ENCODE measurements at places on chromosomes 13 and 19. TPM values are rescaled to one million over a fixed set of nuclear protein-coding genes. Genes with fewer than 3 reads are reported as not detected.

STOML3 gene
- not detected for total RNA-seq

ZNF534 gene
- not detected for total RNA-seq

BORA gene
- total RNA-seq: 3.5 TPM

CPB2 gene
- total RNA-seq: not detected

FUT1 gene
- total RNA-seq: 13.9 TPM

FAM83E gene
- total RNA-seq: 0.33 TPM

- no peak for DNase-seq
These were observed 7.5 kb downstream of the RPS9 start for GRCh38 chr19:54207983-54208783.

- DNase-seq: no peak
These were observed 1.7 kb downstream of the GAPDHS start for GRCh38 chr19:35534803-35535480.

- no peak for DNase-seq
These were observed 349.7 kb downstream of the LIG4 start for GRCh38 chr13:107865643-107866031.

GRCh38 chr19:30480097-30480496, 107.9 kb downstream of the ZNF536 start:
- no peak for DNase-seq

DNA sequence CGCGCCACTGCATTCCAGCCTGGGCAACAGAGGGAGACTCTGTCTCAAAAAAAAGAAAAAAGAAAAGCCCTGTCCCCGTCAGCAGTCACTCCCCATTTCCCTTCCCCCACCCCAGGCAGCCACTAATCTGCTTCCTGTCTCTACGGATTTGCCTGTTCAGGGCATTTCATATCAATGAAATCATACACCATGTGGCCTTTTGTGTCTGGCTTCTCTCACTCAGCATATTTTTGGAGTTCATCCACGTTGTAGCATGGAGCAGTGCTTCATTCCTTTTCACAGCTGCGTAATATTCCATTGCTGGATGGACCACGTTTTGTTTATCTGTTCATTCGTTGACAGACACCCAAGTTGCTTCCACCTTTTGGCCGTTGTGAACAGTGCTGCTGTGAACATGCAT, 36.1 kb upstream of the KLF2 start:
- DNase-seq: no peak

DNA sequence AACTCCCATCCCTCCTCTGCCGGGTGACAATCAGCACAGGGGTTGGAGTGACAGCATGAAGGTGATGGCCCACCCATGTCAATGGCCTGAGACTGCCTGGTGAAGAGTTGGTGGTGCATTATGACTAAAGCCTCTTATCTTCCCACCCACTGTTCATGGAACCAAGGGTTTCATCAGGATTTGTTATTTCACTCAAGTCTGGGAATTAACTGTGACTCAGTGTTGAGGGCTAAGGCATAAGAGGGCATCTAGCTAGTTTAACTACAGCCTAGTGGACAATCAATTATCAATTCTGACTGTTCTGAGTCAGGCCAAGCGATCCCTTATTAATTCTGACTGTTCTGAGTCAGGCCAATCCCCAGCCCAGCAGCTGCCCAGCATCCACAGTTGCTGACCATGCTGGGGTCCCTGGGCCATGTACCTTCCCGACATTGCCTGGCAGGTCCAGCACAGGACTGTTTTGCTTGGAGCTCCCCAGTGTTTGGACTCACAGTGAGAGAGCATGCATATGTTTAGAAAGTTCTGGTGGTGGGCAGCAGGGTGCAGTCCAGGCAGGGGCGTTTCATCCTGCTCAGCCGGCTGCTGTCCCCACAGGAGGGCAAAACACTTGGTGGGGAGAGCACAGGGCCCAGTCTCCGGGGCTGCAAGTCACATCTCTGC, 65.5 kb downstream of the RASL11A start:
- DNase-seq: peak; percentile 12

DNA sequence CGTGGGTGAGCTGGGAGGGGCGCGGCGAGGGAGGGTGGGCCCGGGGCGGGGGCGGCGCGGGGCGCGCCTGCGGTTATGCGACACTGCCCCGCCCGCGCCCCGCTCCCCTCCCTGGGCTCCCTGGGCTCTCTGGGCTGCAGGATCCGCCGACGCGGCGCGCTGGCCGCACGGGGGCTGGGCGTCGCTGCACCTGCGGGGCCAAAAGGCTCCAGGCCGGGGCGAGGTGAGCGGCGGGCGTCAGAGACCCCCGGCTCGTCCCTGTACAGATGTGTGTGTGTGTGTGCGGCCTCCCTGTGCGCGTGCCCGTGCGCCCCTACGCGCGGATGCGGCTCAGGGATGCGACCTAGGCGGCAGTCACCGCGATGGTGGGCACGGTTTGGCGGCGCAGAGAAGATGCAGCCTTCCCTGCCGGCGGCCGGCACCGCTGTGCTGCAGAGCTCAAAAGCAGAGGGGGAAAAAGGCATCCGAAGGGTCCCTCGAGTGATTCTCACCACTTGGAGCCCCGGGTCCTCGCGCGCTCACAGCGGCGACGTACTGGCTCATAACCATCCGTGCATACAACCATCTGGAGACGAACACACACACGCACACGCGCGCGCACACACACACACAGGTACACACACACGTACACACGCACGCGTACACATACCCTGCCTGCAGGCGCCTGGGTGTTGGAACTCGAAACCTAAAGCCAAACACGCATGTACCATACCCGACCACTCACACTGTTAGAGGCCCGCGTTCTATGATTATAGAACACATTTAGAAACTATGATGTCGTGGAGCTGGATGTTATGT, 709 bp downstream of the ATP8A2 start:
- DNase-seq: no peak

DNA sequence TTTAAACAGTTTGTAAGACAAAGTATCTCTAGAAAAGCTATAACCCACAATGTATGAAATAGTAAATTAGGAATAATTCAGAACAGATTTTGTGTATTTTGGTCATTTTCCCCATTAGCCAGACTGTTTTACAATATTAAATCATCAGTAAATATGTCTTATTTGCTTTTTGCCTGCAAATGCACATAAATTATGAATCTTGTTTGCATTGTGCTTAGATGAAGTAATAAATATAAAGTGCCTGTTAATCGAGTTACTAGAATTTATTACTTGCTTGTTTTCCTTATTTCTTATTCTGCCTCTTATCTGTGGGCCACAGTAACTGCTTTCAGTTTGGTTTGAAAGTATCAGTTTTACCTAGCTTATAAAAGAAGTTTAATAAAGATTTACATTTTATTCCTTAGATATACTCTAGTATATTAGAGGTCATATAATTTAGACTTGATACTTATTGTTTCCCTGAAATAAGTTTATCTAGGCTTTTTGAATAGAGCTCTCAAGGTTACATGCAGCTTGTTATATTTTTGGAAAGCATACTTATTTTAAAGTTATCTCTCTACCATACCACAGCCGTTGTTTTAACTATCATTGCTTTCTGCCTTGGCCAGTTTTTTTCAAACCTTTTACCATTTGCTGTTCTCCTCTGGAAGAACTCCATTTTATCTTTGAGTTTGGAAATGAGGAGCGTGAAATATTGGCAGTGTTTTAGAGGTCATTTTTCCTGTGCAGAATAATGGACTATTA, 238.0 kb downstream of the NBEA start:
- DNase-seq: no peak

DNA sequence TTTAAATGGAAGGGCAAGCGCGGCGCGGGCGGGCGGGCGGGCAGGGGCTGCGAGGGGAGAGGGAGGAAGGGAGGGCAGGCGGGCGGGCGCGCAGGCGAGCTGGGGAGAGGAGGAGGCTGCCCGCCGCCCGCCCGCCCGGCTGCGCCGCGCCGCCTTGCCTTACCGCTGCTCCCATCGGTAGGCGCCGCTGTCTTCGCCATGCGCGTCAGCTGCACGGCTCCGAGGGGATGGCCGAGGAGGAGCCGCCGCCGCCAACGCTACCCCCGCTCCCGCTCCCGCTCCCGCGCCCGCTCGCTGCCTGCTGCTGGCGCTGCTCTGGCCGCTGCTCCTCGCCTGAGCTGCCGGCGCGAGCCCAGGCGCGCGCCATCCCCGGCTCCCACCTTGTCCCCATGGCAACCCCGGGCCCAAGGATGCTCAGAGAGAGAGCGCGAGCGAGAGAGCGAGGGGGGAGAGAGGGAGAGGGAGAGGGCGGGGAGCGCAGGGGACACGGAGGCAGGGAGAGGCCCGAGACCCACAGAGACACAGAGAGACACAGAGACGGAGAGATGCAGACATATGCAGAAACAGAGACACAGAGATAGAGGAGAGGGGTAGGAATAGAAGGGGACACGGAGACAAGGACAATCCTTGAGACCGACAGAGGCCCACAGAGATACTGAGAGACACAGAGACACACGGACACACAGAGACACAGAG, 40.3 kb downstream of the DEDD2 start:
- peak; percentile 76 for DNase-seq

GRCh38 chr13:113117335-113117872, 5.2 kb upstream of the F10 start:
- DNase-seq: no peak
